GM06990 (cell line): ENCODE measurements at places on chromosomes 3 and 15.

DNA sequence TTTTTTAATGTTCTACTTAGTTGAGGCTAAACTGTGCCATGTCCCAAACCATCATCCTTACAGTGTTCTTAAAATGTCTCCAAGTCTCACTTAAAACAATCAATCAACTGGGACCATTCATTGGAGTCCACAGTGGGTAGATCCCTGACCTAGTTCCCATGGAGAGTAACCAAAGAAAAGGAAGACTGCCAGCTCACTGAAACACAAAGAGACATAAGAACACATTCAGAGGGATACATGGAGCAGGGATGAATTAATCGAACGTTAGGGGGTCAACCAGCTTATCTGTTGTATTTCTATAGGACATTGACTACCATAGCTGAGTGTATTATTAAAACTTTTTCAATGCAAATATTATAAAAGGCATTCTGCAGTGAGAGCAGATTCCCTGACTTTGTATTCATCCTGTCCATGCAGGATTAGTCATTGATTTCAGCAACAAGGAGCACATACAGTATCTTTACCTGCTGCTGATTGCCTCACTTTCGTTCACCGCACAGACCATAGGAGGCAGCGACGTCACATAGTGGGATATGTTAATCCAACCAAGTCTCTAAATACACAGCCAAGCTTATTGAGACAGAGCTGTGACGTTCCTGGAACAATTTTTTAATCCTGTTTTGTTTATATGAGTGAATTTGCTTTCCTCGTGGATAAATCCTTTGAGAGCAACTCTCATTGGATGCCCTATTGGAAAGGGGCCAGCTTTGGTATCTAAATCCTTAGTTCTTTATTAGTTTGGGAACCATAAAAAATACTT lies 364.9 kb upstream of the RBMS3 start:
- no peak for DNase-seq

GRCh38 chr3:124360155-124360554 lies 368.2 kb upstream of the ROPN1 start:
- DNase-seq: no peak

DNA sequence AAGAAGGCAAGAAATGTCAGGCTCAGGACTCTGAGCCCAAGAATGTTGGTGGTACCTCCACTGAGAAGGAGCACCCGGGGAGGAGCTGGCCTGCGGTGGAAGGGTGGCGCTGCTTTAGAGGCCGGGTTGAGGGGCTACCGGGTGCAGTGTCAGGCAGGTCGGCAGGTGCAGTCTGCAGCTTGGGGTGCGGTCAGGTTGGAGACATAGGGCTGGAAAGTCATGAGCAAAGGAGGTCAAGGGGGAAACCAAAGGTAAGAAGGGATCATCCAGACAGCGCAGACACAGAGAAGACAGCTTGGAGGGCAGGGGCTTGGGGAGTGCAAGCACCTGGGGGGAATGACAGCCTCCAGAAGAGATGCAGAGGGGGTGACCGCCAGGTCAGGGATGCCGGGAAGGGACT lies 274.4 kb upstream of the LYSMD4 start:
- no peak for DNase-seq

GRCh38 chr3:9441501-9442221 lies 44.2 kb downstream of the SETD5 start:
- DNase-seq: no peak

GRCh38 chr15:92733934-92734521 lies 78.5 kb upstream of the FAM174B start:
- no peak for DNase-seq

DNA sequence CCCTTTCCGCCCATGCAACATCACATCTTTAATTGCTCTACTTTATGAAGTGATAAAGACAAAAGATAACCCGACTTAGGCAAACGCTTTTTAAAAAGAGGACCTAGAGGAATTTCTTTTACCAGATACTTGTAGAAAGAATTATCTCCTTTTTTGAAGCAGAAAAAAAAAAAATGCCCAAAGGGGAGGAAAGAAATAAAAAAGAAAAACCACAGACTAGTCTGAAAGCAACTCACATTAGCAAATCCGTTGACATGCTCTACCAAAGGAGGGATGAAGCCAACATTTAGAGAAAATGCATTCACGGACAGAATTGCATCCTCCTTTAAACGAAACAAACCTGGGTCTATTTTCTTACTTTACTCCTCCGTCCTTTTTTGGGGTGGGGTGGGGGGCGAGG lies 213.6 kb downstream of the MEIS2 start:
- no peak for DNase-seq
